ENCODE measurements at places on chromosomes 5 and 9.

DNA sequence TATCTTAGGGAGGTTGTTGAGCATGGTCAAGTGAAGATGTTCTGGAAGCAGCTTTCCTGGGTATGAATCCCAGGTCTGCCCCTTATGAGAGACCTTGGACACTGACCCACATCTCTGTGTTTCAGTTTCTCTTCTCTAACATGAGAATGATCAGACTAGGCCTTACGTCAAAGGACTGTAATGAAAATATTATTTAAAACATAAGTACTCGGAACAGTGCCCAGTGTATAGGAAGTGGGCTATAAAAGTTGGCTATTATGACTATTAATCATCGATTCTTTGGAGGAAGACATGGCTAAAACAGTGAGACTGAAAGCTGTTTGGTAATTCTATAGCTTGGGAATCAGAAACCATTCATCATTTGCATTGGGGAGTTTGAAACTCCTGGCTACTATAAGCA, 65.3 kb upstream of the MYO10 start:
- DNase-seq: no peak

DNA sequence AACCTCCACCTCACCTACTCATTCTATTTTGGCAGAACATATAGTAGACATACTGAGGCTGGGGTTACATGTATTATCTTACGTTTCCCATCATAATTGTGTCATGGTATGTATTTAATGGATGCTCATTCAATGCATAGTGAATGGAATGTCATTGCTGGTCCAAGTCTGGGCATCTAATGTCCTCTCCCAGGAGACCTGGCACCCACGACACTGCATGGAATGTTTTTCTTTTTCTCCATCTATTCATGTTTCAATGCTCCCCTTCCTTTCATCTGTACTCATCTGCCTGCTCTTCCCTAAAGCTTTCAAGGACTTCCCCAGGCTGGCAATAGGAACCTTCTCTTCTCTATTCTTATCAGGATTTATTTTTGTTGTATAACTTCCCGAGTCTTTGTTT, 50.8 kb upstream of the SLIT3 start:
- DNase-seq: no peak

- no peak for DNase-seq
These were observed 423.7 kb downstream of the ZSWIM6 start for GRCh38 chr5:61755726-61756222.

DNA sequence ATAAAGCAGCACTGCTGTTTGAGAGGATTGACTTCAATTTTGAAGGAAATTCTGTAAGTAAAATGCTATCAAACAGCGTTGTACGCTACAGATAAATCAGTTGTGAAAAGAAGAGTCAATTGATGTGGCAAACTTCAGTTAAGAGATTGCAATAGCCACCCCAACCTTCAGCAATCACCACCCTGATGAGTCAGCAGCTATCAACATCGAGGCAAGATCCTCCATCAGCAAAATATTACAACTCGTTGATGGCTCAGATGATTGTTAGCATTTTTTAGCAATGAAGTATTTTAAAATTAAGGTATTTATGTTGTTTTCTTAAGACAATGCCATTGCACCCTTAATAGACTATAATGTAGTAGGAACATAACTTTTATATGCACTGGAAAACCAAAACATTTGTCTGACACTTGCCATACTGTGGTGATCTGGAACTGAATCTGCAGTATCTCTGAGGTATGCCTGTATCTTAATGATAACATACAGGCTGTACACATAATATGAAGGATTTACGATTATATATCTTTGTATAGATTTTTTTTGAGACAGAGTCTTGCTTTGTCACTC, 47.5 kb downstream of the VPS13A start:
- DNase-seq: no peak

- peak; percentile 5 for DNase-seq
These were observed 138.8 kb downstream of the KDM4C start for GRCh38 chr9:6896562-6896961.

DNA sequence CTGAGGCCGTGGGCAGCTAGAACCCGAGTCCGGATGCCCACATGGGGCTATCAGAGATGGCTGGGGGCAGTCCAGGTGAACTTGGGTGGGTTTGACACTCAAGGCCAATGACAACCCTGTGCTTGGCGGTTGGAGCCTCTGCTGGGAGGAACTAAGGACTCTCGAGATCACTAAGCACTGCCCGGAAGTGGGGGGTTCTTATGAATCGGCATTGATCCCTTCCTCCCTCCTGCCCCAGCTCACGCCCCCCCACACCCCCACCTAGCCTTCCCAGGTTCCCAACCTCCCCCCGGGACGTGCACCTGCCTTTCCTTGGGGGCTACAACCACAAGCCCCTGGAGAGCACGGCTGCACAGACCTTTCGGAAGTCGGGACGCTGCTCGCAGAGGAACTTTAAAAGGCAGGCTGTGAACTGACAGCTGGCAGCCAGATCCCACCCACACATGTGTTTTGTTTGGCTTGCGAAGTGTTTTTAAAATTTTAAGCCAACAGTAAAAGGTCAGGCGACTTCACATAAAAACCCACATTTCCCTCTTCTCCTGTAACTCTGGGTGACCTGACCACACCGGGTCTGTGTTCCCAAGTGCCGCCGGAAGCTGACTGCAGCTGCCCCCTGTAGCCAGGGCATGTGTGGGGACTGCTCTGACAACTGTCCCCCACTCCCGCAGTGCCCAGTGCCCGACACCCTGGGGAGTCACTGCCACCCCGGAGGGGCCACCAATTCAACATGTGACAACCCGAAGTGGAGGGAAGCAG, 5.1 kb upstream of the RALGDS start:
- DNase-seq: no peak

DNA sequence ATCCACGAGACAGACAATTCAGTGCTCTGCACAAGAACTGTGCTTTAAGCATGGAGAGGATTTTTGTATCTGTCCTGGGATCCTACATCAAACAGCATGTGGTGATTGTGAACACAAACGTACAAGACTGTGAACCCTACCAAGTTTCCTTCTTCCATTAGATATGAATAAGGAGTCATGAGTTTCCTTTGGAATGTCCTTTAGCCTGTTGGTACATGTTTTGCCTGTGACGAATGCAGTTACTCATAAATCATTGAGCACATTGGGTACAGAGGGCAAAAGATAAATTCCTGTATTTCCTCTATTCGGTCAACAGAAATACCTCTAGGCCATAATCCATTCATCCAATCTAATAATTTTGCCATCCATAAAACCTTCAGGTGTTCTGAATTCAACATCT, 61.5 kb downstream of the FXN start:
- DNase-seq: no peak
